SJSA1 (cell line): ENCODE measurements at places on chromosomes 1 and 21. TPM values are rescaled to one million over a fixed set of nuclear protein-coding genes. Genes with fewer than 3 reads are reported as not detected.

GRCh38 chr1:234645964-234646363 lies 36.0 kb upstream of the IRF2BP2 start:
- DNase-seq, result no peak

DNA sequence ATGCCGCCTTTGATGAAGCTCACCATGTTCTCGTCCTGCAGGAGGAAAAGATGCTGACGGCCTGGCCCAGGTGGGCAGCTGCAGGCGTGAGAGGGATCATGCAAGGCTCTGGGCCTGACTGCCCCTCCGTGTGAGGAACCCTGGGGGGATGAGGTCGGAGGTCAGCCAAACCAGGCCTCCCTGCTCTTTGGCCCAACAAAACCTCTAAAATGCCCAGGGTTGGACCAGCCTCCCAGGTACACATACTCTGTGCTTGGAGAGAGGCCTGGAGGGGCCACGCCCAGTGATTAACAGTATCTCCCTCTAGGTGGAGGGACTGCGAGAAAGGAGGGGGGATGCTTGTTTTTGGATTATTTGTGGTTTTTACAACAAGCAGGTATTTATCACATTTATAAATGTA lies 21.1 kb downstream of the TTC39A start:
- no peak for DNase-seq

DNA sequence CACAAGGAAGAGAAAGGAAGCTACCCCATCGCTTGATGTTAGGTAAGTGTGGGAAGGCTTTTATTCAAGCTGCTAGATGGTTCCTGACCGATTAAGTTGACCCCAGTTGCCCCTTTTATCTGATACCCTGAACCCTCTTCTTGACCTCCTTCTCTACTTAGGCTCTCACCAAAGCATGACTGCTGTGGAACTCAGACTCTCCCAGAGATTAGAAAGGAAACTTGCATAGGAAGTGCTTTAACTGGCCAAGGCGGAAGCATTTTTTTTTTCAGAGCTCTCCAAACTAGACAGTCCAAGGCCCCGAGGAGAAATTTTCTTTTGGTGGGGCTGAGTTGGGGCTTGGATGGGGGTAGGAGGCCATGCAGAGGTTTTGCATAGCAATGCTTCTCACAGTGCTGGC lies 101.3 kb upstream of the USP24 start:
- DNase-seq, result no peak

DNA sequence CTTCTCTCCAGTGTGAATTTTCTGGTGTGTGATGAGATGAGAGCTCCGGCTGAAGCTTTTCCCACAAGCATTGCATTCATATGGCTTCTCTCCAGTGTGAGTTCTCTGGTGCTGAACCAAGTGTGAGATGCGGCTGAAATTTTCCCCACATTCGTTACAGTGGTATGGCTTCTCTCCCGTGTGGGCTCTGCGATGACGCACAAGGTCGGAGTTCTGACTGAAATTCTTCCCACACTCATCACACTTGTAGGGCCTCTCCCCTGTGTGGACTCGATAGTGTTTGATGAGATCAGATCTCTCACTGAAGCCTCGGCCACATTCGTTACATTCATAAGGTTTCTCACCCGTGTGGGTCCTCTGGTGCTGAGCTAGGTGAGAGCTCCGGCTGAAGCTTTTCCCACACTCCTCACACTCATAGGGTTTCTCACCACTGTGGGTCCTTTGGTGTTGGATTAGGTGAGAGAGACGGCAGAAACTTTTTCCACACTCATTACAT lies 7.4 kb downstream of the ZNF436 start:
- DNase-seq, result peak; percentile 8

DNA sequence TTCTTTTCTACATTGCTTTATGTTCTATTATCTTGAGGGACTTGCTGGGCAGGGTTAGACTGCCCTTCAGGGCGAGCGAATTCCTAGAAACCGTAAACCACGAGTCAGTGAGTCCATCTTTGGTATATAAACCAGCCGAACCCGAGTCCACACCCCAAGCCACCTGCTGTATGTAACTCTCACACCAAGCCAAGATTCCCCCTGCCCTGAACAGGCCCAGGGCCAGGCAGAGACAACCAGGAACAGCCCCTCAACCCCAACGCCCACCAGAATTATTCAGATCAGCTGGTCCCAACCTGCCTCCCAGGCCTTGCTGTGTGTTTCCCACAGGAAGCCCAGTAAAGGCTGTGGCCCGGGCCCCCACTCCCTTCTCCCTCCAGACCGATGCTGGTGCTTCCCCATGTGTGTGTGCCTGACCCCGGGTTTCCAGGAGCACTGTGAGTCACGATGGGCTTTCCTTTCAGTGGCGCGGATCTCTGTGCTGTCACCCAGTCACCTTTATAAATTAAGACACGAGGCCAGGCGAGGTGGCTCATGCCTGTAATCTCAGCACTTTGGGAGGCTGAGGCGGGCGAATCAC lies 17.1 kb downstream of the KIF17 start:
- DNase-seq, result no peak

GRCh38 chr1:183048087-183049085 lies 25.2 kb downstream of the LAMC1 start:
- no peak for DNase-seq

- no peak for DNase-seq
Measured at GRCh38 chr1:169779150-169779549, 15.6 kb downstream of the METTL18 start.

GRCh38 chr1:96554364-96554763 lies 167.2 kb upstream of the PTBP2 start:
- no peak for DNase-seq

DNA sequence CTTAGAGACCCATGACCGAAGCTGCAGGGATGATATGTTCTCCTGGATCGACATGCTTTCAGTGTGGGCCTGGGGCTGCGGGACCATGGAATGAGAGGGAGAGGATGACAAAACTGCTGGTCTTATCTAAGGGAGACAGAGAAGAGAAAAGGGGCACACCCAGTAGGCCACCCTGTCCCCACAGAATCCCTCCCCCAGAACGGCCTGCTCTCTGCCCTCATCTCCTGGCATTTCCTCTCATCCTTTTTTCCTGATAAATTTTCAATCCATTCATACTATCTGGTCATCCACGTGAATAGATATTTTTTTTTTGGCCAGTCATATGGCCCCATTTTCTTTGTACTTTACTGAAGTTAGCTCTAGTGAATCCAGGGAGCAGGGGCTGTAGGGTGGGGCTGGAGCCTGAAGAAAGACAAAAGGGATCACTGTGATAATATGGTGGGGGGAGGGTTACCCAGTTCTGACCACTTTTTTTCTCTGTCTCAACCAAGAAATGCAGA lies at the start of gene PKLR:
PKLR (minus strand) TSS at position 97 of the 500 bp plus-strand sequence; CDS start at position 54, 43 bp downstream.
- no peak for DNase-seq

DNA sequence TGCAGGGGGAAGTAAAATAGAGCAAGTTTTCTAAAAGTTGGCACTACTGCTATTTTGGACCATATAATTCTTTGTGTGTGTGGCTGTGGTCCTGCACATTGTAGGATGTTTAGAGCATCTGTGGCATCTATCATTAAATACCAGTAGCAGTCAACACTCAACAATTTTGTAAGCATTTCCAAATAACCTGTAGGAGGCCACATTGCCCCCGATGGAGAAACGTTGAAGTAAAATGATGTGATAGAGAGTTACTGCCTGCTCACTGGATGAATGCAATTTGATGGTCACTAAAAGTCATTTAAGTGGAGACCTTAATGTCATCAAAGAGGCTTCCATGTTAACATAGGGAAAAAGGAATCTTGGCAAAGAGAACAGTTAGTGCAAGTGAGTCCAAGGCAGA lies 560.8 kb downstream of the NEGR1 start:
- DNase-seq, result no peak

- no peak for DNase-seq
Measured at GRCh38 chr21:34574601-34575529, 40.0 kb downstream of the RCAN1 start.

DNA sequence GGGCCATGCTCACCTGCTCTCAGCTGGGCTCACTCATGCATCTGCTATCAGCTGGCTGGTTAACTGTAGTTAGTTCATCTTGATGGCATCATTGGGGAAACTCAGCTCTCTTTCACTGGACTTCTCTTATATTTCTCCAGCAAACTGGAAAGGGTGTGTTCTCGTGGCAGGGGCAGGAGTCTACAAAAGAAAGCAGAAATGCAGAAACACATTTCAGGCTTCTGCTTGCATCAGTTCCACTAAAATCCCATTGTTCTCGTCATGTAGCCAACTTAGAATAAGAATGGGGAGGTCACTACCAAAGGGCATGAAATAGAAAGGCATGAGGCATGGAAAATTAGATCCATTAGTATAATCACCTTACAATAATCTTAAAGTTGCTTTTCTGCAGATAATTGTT lies 207.3 kb downstream of the NRIP1 start:
- no peak for DNase-seq

GRCh38 chr1:179917601-179918429 lies 35.7 kb downstream of the TOR1AIP1 start:
- no peak for DNase-seq

DNA sequence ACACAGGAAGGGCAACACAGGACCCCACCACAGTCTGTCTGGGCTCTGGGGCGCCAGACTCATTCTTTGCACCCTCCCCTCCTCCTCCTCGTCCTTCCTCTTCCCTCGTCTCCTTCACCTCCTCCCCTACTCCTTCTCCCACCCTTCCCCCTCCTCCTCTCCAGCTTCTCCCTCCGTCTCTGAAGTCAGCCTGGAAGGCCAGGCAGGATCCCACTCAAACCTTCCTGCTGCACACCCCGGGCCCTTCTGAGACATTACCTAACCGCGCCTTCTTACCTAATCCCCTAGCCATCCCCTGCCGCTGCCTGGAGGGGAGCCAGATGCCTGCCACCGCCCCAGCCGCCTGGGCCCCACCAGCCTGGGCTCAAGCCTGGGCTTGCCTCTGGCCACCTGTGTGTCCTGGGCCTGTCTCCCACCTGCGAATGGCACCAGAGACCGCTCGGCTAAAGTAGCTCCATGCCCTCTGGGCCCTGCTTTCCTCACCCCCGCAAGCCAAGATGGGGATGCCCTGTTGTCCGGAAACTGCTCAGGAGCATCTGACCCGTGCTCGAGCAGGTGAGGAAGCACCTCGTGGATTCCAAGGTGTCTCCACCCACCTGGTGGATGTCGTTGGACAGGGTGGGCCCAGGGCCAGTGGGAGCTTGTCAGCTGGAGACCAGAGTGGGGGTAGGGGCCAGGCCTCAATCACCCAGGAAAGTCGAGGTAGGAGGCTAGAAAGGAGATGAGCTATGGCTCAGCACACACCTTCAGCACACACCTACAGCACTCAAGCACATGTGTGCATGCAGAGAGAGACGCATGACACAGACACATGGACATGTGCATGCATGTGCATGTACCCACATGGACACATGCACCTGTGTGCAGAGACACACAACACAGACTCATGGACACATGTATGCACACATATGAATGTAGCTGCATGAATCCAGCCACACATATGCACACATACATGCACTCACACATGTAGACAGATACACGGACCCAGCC lies 31.9 kb downstream of the WNT9A start:
- no peak for DNase-seq

DNA sequence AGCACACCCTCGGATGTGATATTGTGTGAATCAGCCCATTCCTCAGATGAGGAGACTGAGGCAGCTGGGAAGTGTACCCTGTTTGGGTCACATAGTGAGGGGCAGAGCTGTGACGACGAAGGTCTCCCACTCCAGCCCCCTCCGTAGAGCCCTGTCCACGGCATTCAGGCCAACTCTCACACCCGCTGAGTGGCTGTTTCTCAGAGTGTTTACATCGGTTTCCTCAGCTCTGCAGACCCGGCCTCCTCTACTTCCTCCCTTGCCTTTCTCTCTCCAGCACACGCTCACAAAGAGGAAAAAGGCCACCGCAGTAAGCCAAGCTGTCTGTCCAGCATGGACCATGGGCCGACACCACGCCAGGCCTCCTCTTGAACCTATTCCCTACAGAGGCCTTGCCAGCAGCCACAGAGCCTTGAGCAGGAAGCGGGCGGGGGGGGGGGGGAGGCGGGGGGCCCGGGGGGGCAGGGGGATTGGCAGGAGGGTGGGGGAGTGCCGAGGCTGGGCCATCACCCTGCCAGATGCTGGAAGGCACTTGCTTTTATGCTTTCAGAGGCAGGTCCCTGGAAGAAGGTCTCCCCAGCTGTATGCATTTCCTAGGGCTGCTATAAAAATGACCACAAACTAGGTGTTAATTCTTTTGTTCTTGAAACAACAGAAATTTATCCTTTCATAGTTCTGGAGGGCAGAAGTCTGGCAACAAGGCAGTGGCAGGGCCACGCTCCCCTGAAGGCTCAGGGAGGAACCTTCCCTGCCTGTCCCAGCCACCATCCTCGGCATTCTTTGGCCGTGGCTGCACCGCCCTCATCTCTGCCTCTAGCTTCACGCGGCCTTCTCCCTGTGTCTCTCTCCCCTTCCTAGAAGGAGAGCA lies 178.4 kb downstream of the PSMG1 start:
- DNase-seq, result no peak

- peak; percentile 82 for DNase-seq
Measured at GRCh38 chr1:39981945-39982344, 27.0 kb downstream of the MFSD2A start.

- no peak for DNase-seq
Measured at GRCh38 chr1:203028784-203029553, 2.7 kb downstream of the PPFIA4 start.

DNA sequence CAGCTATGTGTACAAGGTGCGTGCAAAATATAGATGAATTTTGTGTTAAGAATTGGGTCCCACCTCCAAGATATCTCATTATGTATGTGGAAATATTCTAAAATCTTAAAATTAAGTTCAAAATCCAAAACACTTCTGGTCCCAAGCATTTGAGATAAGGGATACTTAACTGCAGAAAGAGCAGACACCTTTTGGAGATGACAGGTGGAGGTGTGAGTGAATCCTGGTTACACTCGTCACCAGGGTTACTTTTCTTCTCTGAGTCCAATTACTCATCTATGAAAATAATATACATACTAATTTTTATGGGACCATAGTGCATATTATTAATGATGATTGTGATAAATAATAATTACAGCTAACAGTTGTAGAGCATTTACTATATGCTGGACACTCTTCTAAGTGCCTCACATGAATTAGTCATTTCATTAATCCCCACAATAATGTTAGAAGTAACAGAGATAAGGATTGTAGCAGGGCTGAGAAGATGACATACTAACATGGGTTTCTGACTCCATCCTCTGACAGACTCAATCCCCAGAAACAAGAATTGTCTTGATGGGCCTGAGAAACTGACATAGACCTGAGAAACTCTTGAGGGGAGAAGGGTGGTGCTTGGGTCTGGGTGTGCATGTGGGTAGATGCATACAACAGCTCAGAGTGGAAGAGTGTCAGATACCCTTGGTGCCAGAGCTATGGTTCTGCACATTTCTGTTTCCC lies 8.3 kb upstream of the FASLG start:
- DNase-seq, result no peak

- DNase-seq, result no peak
Measured at GRCh38 chr1:53078333-53079101, 16.5 kb downstream of the PODN start.

GRCh38 chr1:37892151-37893047 lies 33.0 kb upstream of the MTF1 start:
- DNase-seq, result no peak

Gene SUSD4
- 0.03 and 0.74 TPM in 2 replicates for total RNA-seq

Gene ANKRD35
- total RNA-seq, result not detected in 2 replicates

Gene AMPD1
- total RNA-seq, result not detected in 2 replicates

Gene PARK7
- 436 and 479 TPM in 2 replicates for total RNA-seq

Gene EDN2
- 3.0 and 6.7 TPM in 2 replicates for total RNA-seq

Gene TLCD4
- total RNA-seq, result 0.60 and 2.5 TPM in 2 replicates

Gene SIK1
- 5.3 and 9.1 TPM in 2 replicates for total RNA-seq

Gene ARV1
- total RNA-seq, result 23.6 and 33.1 TPM in 2 replicates

Gene SPRR3
- total RNA-seq, result not detected in 2 replicates

Gene CLCA2
- total RNA-seq, result not detected in 2 replicates

Gene VAV3
- total RNA-seq, result not detected in 2 replicates

Gene S100A7A
- not detected in 2 replicates for total RNA-seq

Gene UBE2U
- total RNA-seq, result not detected in 2 replicates

Gene CBS
- total RNA-seq, result 17.9 and 34.2 TPM in 2 replicates

Gene TMEM50A
- 87.5 and 102 TPM in 2 replicates for total RNA-seq

Gene AGBL4
- total RNA-seq, result not detected in 2 replicates

Gene TMEM269
- not detected in 2 replicates for total RNA-seq

Gene NPPA
- total RNA-seq, result not detected in 2 replicates

Gene MLLT11
- 23.7 and 26.5 TPM in 2 replicates for total RNA-seq
